ENCODE measurements at places on chromosomes 5 and 9.

- peaks cover 22% of the 10 kb centered on the region for H3K4me1 ChIP-seq
- peak within 1 kb of the TSS; percentile 95 for H3K27ac ChIP-seq
- H3K27me3 ChIP-seq = peaks cover 3% of the 10 kb centered on the region
- peak within 1 kb of the TSS; percentile 95 for H3K4me3 ChIP-seq
Measured at GRCh38 chr9:128786681-128787601, at the start of gene TBC1D13. Gene TBC1D13, plus strand, starts transcription at chr9:128787253. Its CDS starts 101 bp downstream, at chr9:128787354.

GRCh38 chr5:169736653-169737052 is 99.6 kb downstream of the DOCK2 start:
- H3K4me3 ChIP-seq = no peak overlapping the region
- H3K27me3 ChIP-seq = no peaks in the 10 kb centered on the region
- H3K27ac ChIP-seq = no peak overlapping the region
- peaks cover 68% of the 10 kb centered on the region for H3K36me3 ChIP-seq
- H3K4me1 ChIP-seq = peaks cover 6% of the 10 kb centered on the region
- DNase-seq = no peak

GRCh38 chr5:43309637-43310036 is 3.6 kb downstream of the HMGCS1 start:
- no peaks in the 10 kb centered on the region for H3K27me3 ChIP-seq
- peaks cover 44% of the 10 kb centered on the region for H3K36me3 ChIP-seq
- H3K27ac ChIP-seq = no peak overlapping the region
- DNase-seq = no peak
- no peak overlapping the region for H3K4me3 ChIP-seq

- DNase-seq = no peak
- no peak overlapping the region for H3K4me3 ChIP-seq
- no peak overlapping the region for H3K27ac ChIP-seq
- peaks cover 4% of the 10 kb centered on the region for H3K27me3 ChIP-seq
- no peaks in the 10 kb centered on the region for H3K36me3 ChIP-seq
Measured at GRCh38 chr5:123665822-123666371, 153.9 kb downstream of the CSNK1G3 start.

GRCh38 chr5:114419067-114419388 is 57.2 kb downstream of the KCNN2 start:
- H3K27me3 ChIP-seq = no peaks in the 10 kb centered on the region
- DNase-seq = no peak
- H3K4me1 ChIP-seq = no peaks in the 10 kb centered on the region
- H3K4me3 ChIP-seq = no peak overlapping the region

DNA sequence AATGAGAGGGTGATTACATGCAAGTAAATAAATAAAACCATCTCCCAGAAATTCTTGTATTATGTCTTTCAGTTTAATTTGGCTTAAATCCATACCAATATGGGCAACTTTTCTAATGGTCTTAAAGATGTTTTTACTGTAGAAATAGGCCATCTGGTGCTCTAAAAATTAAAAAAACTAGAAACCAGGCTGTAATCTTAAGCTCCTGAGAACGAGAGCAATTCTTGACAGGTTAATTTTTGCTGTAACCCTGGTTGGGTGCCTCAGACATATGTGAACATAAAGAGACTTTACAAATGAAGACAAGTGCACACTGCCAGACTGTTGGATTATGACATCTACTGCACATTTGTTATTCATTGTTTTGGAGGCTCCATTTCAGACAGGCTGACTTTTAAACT is 246.8 kb upstream of the DAB2 start:
- H3K4me3 ChIP-seq = no peak overlapping the region
- H3K36me3 ChIP-seq = no peaks in the 10 kb centered on the region
- no peak for DNase-seq
- H3K27me3 ChIP-seq = no peaks in the 10 kb centered on the region

DNA sequence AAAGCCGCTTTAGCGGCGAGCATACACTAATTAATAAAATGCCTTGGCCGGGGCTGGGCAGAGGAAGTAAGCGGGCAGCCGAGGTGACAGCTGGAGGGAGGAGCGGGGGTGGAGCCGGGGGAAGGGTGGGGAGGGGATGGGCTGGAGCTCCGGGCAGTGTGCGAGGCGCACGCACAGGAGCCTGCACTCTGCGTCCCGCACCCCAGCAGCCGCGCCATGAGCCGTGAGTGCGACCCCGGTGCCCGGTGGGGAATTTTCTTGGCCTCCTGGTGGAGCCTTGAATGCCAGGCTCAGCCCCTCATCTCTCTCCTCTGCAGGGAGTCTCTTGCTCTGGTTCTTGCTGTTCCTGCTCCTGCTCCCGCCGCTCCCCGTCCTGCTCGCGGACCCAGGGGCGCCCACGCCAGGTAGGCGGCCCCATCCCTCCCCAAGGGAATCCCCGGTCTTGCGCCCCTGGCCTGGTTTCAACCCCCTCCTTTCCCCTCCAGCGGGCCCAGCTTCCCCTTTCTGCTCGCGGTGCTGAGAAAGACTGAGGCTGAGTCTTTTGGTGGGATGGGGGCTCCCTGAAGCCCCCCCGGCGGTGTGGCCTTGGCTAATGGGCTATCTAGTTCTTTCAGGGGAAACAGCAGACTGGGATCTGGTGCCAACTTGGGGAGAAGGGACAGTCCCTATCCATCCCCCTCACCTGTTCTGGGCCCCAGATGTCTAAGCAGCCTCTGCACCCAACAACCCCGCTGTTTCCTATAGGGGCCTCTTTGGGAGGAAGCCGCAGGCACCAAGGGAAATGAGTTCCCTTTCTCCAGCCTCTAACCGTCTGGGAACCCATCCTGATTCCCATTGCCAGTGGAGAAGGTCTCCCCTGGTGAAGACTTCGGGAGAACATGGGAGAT is at the start of gene PTGS1:
PTGS1 (plus strand) TSS at position 156 of the 887 bp plus-strand sequence; CDS start at position 217, 61 bp downstream.
- H3K36me3 ChIP-seq = no peaks in the 10 kb centered on the region
- H3K27me3 ChIP-seq = peaks cover 64% of the 10 kb centered on the region
- no peak within 1 kb of the TSS for H3K27ac ChIP-seq
- H3K4me3 ChIP-seq = peak within 1 kb of the TSS; percentile 31
- DNase-seq = peak; percentile 33

DNA sequence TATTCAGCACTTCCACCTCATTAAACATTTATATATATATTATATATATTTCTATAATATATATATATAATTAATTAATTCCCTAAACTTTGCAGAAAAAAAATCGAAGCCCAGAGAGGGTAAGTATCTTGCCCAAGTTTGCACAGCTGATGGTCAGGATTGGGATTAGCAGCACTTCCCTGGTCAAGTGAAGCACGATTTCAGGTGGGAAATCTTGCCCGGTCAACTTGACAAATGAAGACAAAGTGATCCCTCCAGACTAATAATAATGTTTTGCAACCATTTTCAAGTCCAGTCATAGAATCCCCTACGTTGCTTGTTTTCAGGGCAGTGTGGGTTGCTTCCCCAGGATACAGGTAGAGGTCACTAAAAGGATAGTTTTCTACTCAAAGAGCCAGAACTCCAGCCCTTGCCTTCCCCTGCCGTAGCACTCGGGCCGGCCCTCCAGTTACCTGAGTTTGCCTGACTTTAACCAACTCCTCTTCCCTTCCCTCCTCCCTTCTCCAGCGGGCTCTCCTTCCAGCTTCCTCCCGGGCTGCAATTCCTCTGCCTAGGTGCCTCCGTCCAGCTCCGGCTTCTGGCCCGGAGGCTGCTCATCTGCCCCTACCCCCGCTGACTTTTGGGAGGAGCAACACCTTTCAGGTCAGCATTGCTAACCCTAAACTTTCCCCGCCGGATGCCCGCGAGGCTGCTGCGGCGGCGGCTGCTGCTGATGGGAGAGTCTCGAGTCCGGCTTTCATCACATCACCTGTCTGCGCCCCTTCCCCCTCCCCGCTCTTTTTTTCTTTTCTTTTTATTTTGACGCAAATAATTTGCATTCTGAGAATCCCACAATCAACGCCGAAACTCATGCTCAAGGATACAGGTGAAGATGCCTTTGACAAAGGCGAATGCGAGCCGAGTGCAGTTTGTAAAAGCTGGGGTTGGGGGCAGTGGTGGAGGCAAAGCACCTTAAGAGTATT is 930 bp downstream of the PRLR start:
- peaks cover 10% of the 10 kb centered on the region for H3K4me1 ChIP-seq
- no peak overlapping the region for H3K27ac ChIP-seq
- H3K4me3 ChIP-seq = peak overlapping the region; percentile 7
- DNase-seq = no peak
- no peaks in the 10 kb centered on the region for H3K36me3 ChIP-seq

GRCh38 chr5:154881986-154882385 is 23.6 kb downstream of the CNOT8 start:
- DNase-seq = no peak
- no peaks in the 10 kb centered on the region for H3K27me3 ChIP-seq
- H3K27ac ChIP-seq = no peak overlapping the region
- H3K4me3 ChIP-seq = no peak overlapping the region
- H3K36me3 ChIP-seq = peaks cover 79% of the 10 kb centered on the region
- no peaks in the 10 kb centered on the region for H3K4me1 ChIP-seq

- H3K4me1 ChIP-seq = no peaks in the 10 kb centered on the region
- H3K36me3 ChIP-seq = no peaks in the 10 kb centered on the region
- no peak for DNase-seq
- no peak overlapping the region for H3K27ac ChIP-seq
- no peaks in the 10 kb centered on the region for H3K27me3 ChIP-seq
Measured at GRCh38 chr5:7320701-7321301, 75.1 kb upstream of the ADCY2 start.

- no peaks in the 10 kb centered on the region for H3K36me3 ChIP-seq
- DNase-seq = no peak
- H3K4me3 ChIP-seq = no peak overlapping the region
Measured at GRCh38 chr5:27290172-27290571, 251.8 kb upstream of the CDH9 start.

- H3K4me3 ChIP-seq = no peak overlapping the region
- no peak for DNase-seq
- H3K27me3 ChIP-seq = no peaks in the 10 kb centered on the region
Measured at GRCh38 chr5:103829585-103829984, 267.0 kb upstream of the NUDT12 start.

DNA sequence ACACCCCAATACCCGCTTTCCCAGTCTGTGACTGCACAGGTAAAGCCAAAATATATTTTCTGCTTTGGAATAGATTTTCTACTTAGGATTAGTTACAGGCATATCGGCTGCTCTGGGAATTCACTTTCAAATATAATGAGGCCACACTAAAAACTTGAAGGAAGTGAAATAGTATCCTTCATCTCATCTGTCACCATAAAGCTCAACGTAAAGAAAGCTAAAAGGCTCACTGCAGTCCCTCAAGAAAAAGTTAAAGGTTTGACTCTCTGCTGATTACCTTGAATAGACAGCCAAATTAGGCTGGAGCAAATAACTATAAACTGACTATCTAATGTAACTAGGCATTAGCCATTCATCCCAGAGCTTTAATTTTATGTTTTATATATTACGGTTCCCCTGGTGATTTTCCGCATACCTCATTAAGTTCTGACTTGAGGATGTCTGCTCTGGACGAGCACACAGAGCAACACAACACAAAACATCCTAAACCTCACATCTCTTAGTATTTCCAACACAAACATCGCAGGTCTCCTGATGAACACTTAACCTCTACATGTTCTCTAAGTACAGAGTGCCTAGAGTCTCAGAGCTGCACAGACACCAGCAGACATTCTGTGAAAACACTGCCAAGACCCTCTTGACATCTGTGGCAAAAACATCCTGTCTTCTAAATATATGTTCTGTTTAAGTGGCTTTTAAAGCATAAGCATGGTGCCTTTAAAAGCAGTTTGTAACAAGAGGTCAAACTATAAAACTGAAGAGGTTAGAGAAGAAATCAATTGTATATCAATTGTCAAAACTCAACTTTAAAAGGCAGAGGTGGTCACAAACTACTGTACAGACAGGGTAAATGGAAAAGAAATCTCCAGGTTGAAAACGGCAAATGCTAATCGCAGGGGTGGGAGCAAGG is 35.4 kb downstream of the ELAVL2 start:
- H3K4me1 ChIP-seq = no peaks in the 10 kb centered on the region
- no peak for DNase-seq
- no peaks in the 10 kb centered on the region for H3K36me3 ChIP-seq
- H3K27me3 ChIP-seq = no peaks in the 10 kb centered on the region
- no peak overlapping the region for H3K4me3 ChIP-seq

DNA sequence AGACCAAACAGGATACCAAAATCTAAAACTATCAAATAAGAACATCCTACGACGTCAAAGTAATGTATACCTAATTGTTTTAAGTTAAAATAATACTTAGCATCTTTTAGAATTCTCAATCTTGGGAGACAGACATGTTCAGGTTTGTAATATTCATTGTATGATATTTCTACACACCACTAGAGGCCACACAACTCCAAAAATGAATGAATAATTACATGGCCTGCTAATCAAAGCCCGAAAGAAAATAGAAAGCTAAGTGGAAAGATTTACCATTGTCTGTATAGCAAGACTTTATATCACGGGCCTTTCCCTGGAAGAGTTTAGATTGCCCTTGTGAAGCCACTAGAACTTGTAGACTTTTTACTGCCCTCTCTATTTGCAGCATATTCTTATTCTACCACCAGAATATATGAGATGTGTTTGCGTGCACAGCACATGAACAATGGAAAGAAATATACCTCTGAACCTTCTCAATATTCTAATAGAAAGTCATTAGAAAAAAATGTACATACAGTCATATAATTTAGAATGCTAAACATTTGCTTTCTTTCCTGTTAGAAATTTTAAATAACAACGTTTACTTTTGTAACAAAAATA is 380.1 kb upstream of the NUDT12 start:
- no peak for DNase-seq
- no peak overlapping the region for H3K4me3 ChIP-seq
- no peaks in the 10 kb centered on the region for H3K4me1 ChIP-seq
- H3K27ac ChIP-seq = no peak overlapping the region
- H3K27me3 ChIP-seq = no peaks in the 10 kb centered on the region

DNA sequence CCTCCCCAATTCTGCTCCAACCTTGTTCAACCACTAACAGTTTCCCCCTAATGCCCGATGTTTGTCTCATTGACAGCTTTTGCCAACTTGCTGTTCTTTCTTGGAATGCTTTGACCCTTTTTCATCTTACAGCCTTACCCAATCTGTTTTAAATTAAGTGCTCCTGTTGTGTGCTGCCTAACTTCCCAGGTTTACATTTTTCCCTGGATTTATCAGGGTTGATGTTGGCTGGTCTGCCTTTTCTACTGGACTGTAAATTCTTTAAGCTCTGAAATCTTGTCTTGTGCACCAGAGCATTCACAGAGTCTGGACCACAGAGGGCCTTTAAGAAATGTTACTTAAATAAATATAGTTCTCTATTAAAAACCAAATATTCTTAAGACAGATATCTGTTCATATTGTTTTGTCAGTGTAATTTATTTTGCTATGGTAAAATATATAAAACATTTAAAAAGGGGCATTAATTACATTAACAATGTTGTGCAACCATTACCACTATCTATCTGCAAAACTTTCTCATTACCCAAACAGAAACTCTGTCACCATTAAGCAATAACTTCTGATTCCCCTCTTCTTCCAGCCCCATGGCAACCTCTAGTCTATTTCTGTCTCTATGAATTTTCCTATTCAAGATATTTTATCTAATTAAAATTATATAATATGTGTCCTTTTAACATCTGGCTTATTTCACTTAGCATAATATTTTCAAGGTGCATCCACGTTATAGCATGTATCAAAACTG is 73.0 kb downstream of the OSTF1 start:
- H3K27ac ChIP-seq = no peak overlapping the region
- no peak for DNase-seq
- H3K4me3 ChIP-seq = no peak overlapping the region

- peaks cover 26% of the 10 kb centered on the region for H3K4me1 ChIP-seq
- H3K4me3 ChIP-seq = no peak overlapping the region
- H3K27me3 ChIP-seq = no peaks in the 10 kb centered on the region
- DNase-seq = no peak
- no peak overlapping the region for H3K27ac ChIP-seq
Measured at GRCh38 chr9:137703842-137704508, 85.2 kb downstream of the EHMT1 start.

GRCh38 chr9:121239071-121239470 is 28.9 kb upstream of the GSN start:
- H3K36me3 ChIP-seq = no peaks in the 10 kb centered on the region
- H3K4me3 ChIP-seq = no peak overlapping the region
- no peaks in the 10 kb centered on the region for H3K4me1 ChIP-seq
